Esophagus squamous epithelium (tissue), 5 donors: ENCODE measurements at places on chromosomes 12 and 14.

- no peaks in the 10 kb centered on the region for H3K36me3 ChIP-seq
- H3K27ac ChIP-seq, result no peak overlapping the region
- DNase-seq, result no peak
- H3K4me3 ChIP-seq, result no peak overlapping the region
- H3K4me1 ChIP-seq, result no peaks in the 10 kb centered on the region
Measured at GRCh38 chr14:61262082-61262481, 19.1 kb downstream of the TMEM30B start.

DNA sequence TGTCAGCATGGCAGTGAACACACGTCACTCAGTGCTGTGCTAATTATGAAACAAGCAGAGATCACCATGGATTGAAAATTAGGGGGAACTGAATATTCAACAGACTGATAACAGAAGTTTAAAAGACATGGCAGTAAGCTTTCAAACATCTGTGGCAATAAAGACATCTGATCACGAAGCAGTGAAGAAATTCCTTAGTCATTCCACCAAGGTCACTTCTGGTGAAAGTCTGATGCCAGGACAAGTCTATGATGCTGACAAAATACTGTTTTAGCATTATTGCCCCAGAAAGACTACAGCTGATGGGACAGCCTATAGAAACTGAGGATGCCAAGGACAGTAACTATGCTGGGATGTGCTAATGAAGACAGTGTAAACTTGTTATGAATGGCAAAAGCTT lies 126.9 kb upstream of the RBM19 start:
- H3K27me3 ChIP-seq, result no peaks in the 10 kb centered on the region
- H3K4me3 ChIP-seq, result no peak overlapping the region
- no peak overlapping the region for H3K27ac ChIP-seq
- H3K4me1 ChIP-seq, result no peaks in the 10 kb centered on the region
- no peak for DNase-seq
- no peaks in the 10 kb centered on the region for H3K36me3 ChIP-seq

- no peak for DNase-seq
- no peaks in the 10 kb centered on the region for H3K27me3 ChIP-seq
- no peaks in the 10 kb centered on the region for H3K36me3 ChIP-seq
- H3K4me3 ChIP-seq, result no peak overlapping the region
- no peak overlapping the region for H3K27ac ChIP-seq
Measured at GRCh38 chr14:44453433-44454171, 53.5 kb downstream of the FSCB start.

DNA sequence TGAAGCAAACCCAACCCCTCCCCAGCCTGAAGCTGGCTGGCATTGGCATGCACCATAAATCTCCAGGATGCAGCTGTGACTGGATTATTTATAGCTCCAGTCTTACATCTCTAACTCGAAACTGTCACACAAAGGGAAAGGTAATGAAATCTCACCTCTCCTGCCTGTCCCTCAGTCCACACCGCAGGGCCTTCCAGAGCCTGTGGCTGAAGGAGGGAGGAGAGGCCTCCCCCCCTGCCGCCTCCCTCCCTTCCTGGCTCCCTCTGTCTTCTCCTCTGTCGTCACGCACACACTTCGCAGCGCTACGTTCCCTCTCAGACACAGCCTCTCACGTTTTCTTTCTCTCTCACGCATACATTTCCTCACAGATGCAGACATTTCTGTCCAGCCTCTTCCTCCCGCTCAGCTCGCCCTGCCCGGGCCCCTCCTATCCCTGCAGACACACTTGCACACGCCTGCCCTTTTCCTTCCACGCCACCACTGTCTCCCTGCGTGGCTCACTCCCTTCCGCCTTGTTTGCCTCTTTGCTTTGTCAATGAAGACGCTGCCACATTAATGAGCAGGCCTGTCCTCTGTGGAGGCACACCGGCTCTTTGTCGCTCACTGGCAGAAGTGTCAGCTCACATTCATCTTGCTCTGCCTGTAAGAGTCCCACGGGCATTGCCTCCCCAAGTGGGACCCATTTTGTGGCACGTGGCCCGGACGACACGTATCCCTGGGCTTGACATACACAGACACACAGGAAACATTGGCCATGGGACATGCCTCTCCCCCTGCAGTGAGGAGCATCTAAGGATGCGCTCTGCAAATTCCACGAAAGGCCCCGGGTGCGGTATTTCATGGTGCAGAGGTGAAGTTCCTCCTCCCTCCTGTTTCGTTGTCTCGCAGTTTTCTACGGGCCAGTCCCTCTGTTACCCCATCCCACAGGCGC lies 27.9 kb downstream of the IRF2BPL start:
- H3K27me3 ChIP-seq, result no peaks in the 10 kb centered on the region
- H3K4me1 ChIP-seq, result peaks cover 46% of the 10 kb centered on the region
- H3K36me3 ChIP-seq, result no peaks in the 10 kb centered on the region

GRCh38 chr14:88592031-88592430 lies 29.2 kb downstream of the ZC3H14 start:
- H3K4me1 ChIP-seq, result no peaks in the 10 kb centered on the region
- peaks cover 6% of the 10 kb centered on the region for H3K36me3 ChIP-seq
- H3K27ac ChIP-seq, result no peak overlapping the region
- DNase-seq, result no peak

- no peaks in the 10 kb centered on the region for H3K4me1 ChIP-seq
- no peak for DNase-seq
- H3K36me3 ChIP-seq, result no peaks in the 10 kb centered on the region
- no peak overlapping the region for H3K27ac ChIP-seq
- H3K4me3 ChIP-seq, result peak overlapping the region; percentile 43
Measured at GRCh38 chr12:34218193-34219045, 196.1 kb downstream of the ALG10 start.

- DNase-seq, result no peak
- no peaks in the 10 kb centered on the region for H3K36me3 ChIP-seq
- H3K27me3 ChIP-seq, result peaks cover 21% of the 10 kb centered on the region
- H3K27ac ChIP-seq, result peak overlapping the region; percentile 8
Measured at GRCh38 chr12:2267703-2268470, 215.1 kb downstream of the CACNA1C start.

GRCh38 chr14:78967111-78967809 lies 797.1 kb downstream of the NRXN3 start:
- DNase-seq, result no peak
- H3K4me1 ChIP-seq, result no peaks in the 10 kb centered on the region
- no peaks in the 10 kb centered on the region for H3K36me3 ChIP-seq
- no peaks in the 10 kb centered on the region for H3K27me3 ChIP-seq

DNA sequence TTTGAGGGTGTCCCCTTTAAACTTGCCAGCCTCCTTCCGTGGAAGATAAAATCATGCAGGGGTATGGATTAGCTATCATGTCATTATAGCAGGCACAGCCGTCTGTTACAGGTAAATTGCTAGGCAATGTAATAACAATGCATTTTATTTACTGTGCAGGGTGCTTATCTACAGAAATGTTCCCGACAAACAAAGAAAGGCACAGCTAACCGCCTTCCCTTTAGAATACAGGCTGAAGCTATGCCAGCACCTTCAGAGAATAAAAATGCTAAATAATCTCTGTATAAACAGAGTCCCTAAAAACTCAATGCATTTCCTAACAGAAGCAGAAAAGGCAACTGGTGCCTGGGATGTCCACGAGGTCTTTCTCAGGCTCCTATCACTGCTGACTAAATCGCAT lies 239.2 kb downstream of the SPTSSA start:
- no peak overlapping the region for H3K4me3 ChIP-seq
- no peaks in the 10 kb centered on the region for H3K36me3 ChIP-seq
- no peak for DNase-seq
- no peaks in the 10 kb centered on the region for H3K27me3 ChIP-seq
